Effector CD8-positive, alpha-beta T cell (primary cell): ENCODE measurements at places on chromosomes 7 and 10.

- no peak for DNase-seq
These were observed 32.1 kb upstream of the ADO start for GRCh38 chr10:62772186-62772974.

- DNase-seq = no peak
These were observed 18.1 kb upstream of the ZC3HAV1 start for GRCh38 chr7:139127648-139128047.

- DNase-seq = no peak
These were observed 1227.6 kb downstream of the TYW1 start for GRCh38 chr7:68224041-68224741.

GRCh38 chr7:26178272-26178960 is 22.1 kb downstream of the HNRNPA2B1 start:
- no peak for DNase-seq

DNA sequence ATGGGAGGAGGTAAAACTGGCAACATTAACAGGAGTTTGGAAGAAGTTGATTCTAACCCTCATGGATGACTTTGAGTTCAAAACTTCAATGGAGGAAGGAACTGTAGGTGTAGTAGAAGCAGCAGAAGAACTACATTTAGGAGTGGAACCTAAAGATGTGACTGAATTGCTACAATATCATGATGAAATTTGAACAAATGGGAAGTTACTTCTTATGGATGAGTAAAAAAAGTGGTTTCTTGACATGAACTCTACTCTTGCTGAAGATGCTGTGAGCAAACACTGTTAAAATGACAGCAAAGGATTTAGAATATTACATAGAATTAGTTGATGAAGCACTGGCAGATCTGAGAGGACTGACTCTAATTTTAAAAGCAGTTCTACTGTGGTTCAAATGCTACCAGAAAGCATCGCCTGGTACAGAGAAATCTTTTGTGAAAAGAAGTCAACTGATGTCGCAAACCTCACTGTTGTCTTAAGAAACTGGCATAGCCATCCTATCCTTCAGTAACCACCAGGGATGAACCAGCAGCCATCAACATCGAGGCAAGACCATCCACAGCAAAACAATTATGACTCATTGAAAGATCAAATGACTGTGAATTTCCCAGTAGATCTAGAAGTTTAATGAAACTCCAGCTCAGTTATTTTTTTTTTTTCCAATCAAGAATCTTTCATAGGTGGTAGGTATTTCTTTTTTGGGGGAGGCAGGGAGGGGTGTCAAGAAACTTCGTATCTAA is 20.8 kb downstream of the BRAF start:
- DNase-seq = no peak

GRCh38 chr7:148622887-148623585 is 32.5 kb downstream of the C7orf33 start:
- no peak for DNase-seq

DNA sequence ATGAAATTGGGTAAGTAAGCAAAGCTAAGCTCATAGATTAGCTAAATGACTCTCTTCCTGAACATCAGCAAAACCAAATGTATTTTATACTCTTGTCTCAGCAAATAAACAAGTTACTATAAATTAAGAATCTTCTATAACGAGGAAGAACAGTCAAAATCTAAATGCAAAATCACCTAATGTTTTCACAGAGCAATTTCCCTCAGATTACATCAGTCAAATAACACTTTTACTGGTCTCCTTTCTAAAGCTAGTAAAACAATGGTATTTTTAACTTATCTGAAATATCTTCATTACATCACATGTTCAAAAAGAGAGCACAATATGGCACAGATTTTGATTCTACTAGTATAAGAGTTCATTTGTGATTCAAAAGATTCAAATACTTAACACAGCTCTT is 16.5 kb upstream of the GPR22 start:
- no peak for DNase-seq

GRCh38 chr7:129393255-129393654 is 41.0 kb upstream of the STRIP2 start:
- DNase-seq = no peak

DNA sequence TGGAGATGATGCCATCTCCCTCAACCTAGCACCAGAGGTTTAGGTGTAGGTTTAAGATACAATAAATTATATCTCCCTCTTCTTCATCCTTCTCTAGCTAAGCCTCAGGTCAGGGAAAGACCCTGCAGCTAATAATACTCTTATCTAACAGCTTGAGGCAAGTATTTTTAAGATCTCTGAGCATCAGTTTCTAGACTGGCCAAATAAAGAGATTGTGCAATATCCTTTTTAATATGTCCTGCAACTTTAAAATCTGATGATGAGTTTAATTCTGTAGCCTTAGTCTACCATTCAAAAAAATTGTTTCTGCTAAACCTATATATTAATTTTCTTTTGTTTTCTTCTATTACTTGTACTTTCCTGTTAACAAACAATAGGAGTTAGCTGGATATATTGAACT is 850.8 kb downstream of the GRM8 start:
- DNase-seq = no peak

DNA sequence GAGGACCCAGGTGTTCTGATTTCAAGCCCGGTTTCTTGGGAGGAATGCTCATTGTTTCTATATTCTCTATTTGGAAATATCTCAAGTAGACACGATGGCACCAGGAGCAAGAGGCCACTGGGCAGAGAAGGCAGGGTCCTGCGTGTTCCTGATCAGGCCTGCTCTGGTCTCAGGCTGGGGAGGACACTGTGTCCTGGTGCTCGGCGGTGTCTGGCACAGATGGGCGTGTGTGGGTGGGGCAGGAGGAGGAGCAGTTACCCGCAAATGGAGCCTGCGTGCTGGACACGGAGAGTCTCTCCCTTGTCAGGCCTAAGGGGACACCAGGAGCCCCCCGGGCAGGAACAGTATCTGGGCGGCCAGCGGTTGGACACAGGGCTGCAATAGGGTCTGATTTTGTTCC is 25.9 kb upstream of the GOLGA7B start:
- no peak for DNase-seq

- DNase-seq = no peak
These were observed 22.8 kb downstream of the WDFY4 start for GRCh38 chr10:48707472-48707871.

DNA sequence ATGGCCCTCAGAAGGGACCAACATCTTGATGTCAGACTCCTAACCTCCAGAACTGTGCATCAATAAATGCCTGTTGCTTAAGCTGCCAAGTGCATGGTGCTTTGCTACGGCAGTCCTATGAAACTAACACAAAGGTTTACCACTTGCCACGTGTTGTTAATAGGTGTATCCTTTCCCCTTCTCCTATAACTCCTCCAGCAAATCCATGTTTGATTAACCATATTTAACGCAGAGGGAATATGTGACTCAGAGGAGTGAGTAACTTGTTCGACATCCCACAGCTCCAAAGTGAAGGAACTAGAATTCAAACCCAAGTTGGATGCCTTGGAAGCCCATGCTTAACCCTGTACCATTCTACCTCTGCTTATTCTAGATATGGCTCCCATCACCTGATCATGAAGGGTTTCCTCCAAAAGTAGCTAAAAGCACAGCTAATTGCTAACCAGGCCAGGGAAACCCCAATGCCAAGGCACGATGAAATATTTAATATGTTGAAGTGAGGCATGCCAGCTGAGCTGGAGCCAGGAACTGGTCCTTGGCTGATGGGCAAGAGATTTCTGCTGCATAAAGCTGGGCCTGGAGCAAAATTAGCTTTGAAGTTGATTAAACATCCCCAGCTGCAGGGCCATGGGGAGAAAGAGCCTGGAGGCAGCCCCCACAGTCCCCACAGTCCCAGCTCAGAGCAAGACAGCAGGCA is 131.9 kb downstream of the C10orf90 start:
- DNase-seq = no peak

DNA sequence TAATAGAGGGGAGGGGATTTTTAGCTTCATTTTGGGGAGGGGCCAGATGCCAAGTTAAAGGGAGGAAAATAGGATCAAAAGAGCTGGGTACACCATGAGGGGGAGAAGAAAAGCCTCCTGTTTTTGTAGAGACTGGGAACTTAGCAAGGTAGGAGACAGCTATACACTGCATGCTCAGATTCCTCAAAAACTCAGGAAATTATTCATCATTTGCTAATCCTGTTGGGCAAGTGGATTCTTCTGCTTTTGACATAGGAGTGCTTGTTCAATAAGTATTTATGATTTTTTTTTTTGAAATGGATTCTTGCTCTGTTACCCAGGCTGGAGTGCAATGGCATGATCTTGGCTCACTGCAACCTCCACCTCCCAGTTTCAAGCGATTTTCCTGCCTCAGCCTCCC is 73.4 kb downstream of the LYZL2 start:
- DNase-seq = no peak

- DNase-seq = no peak
These were observed 14.5 kb downstream of the SRGN start for GRCh38 chr10:69102440-69102839.

DNA sequence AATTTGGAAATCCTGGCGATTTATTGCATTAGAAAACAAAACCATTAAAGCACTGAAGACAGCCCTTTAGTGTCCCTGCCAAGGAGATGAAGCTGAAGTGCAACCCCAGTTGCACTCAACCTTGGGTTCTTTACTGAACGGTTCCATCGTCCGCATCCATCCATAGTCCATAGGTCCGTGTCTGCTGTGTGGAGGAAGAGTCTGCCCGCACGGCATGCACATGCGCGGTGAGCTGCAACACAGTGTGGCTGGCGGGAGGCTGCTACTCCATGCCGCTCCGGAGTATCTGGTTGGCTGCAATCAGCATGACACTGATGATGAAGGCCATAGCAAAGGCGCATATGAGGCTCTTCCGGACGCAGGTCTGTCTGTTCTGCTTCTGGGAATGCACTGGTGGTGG is 624.6 kb downstream of the CALN1 start:
- no peak for DNase-seq

- DNase-seq = no peak
These were observed 303.0 kb upstream of the DKK1 start for GRCh38 chr10:52011118-52011517.

DNA sequence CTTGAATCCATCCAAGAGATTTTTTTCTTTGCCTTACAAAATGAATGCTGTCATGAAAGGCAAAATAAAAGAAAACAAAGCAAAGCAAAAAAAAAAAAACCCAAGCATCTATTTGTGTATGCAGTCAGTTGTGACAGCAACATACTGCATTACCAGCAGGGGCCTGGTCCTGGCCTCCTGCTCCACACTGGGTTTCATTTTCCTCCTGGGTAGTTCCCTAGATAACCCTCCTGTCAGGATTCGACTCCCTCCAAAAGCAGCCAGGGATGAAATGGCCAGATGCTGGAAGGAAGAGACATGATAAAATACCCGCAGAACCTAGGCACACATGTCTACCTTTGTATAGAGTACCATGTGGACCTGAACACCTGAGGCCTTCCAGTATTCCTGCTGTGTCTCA is 148.6 kb downstream of the NRCAM start:
- DNase-seq = no peak

- DNase-seq = no peak
These were observed 4.0 kb downstream of the SNCG start for GRCh38 chr10:86962136-86962980.

- DNase-seq = no peak
These were observed 15.3 kb downstream of the EPHB6 start for GRCh38 chr7:142870147-142870559.

DNA sequence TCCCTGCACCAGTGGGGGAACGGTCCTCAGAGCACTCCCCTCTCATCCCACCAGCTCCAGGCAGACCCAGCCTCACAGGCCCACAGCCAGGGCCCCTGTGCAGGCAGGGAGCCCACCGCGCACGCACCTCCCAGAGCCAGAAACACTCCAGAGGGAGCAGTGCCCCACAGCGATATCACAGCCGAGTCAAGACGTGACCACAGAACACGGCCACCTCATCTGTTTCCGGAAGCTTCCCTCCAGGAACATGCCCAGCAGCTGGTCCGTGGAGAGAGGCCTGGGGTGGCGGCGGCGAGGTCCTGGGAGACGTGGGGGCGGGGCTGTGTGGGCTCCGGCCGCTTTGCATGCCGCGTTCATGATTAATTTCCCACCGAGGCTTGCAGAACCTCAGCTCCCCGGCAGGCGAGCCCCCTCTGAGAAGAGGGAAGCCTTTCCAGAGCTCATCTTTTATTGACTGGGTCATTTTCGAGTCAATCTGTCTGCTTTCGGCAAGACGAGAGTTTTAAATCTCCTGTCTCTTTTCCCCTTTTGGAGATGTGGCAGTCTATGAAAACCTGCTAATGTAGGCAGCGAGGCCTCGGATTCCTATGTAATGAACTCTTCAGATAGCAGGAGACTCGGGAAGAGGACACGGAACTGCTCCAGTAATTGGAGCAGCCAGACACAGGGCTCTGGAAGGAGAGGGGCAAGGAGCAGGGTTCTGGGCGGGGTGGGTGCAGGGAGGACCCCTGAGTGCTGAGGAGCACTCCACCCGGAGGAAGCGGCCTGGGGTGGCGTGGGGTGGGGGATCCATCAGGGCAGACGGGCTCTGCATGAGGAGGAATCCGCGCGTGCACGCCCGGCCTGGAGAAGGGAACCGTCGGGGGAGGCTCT is 242.8 kb downstream of the ELFN1 start:
- no peak for DNase-seq

DNA sequence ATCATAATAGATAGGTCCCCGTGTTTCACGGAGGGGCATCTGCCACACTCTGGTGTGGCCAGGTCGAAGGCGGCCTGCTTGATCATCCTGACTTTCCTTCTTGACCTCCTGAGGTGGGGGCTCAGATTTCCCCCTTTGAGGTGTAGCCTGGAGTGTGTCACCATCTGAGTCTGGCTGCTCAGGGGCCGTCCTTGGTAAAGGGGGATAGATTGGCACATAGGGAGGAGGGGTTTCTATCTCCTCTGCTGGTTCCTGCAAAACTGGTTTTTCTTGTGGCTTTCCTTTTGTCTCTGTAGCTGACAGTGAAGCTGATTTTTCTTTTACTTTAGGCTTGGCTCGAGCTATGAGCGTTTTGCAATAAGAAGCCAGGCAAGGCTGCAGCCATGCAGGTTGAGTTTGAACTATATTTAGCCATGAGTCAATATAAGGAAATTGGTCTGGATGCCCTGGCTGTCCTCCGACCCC is 7.1 kb upstream of the ZNF117 start:
- no peak for DNase-seq

DNA sequence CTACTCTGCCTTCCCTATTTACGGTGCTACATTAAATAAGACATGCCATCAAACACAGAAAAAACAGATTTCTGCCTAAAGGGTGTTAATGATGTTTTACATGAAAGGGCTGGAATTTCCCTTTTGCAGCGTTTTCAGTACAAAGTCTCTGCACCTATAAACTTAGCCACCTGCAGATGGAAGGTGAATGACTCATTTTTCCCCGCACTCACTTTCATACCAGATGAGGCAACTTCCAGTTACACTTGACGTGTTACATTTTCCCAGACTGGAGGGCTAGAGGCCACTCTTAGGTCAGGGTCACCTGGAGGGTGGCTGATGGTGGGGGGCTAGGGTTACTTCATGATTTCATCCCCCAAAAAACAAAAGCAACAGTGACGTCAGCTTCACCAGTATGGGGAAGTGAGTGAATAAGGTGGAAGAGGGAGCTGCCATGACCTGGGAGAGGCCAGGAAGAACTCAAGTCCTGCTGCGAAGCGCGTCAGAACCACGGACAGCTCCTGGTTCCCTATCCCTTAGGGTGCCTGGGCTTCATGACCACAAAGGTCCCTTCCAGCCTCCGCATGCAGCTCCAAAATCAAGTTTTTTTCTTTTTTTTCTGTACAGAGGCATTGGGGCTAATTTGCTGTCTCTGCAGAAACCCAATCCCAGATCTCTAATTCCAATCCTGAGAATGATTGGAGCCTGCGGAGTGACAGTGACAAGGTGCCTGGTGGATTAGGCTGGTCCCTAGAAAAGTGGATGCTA is 94.0 kb downstream of the ADARB2 start:
- no peak for DNase-seq
